ENCODE measurements at places on chromosomes 13 and 19.

- DNase-seq, result no peak
Measured at GRCh38 chr19:13965926-13966683, 13.8 kb downstream of the DCAF15 start.

- DNase-seq, result peak; percentile 49
Measured at GRCh38 chr19:6064336-6065073, 45.8 kb downstream of the RFX2 start.

GRCh38 chr13:78820541-78820940 is 161.6 kb upstream of the OBI1 start:
- DNase-seq, result no peak

DNA sequence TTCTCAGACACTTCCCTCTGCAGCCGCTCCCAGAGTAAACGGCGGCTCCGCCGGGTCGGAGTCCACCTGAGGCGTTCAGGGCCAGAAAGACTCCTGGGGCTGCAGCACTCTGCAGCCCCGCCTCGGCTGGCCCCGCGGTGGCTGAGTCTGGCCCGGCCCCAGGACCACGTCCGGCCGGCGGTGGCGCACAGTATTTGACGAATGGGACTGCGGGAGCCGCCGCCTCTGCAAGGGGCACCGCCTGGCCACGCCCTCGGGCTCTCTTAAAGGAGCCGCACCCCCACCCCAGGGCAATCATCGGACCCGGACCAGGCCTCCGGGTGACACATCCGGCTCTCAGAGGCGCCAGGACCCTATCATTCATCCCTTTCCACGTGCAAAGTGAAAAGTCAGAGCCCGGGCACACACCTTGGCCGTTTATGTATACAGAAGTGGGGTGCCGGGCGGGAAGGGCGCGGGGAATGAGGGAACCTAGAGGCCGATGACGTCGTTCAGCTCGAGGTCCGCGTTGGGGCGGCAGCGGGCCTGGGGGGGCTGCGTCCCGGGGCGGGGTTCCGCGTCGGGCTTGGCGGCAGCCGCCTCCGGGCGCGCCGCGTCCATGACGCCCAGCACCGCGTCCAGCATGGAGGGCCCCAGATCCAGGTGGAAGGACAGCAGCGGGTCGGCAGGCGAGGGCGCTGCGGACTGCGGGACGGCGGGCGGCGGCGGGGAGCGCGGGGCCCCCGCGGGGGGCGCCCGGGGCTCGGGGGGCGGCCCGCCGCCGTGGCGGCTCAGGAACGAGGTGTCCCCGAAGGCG is 1.2 kb upstream of the LENG9 start:
- peak; percentile 91 for DNase-seq

GRCh38 chr13:60838581-60838980 is 441.6 kb downstream of the TDRD3 start:
- no peak for DNase-seq

GRCh38 chr19:30896554-30896953 is 452.7 kb downstream of the TSHZ3 start:
- no peak for DNase-seq

GRCh38 chr13:43003010-43003409 is 11.0 kb upstream of the EPSTI1 start:
- no peak for DNase-seq

- DNase-seq, result no peak
Measured at GRCh38 chr13:77305266-77305665, 21.6 kb downstream of the MYCBP2 start.

DNA sequence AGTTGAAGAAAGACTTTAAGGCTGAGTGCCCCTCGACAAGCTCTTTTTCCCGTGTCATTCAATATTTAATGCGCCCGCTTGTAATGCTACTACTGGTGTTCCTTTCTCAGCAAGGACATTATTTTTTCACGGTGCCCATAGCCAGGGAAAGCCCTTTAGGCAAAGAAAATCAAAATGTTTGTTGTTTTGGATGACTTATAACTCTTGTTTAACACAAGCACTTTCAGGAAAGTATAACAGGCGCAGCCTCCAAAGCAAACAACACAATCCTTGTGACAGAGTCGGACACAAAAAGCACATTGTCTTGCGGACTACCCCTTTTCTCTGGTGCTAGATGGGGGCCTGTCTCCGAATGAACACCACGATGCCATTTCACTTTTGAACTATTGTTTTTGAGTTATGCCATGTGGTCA is 12.4 kb downstream of the ZIC5 start:
- DNase-seq, result peak; percentile 31

DNA sequence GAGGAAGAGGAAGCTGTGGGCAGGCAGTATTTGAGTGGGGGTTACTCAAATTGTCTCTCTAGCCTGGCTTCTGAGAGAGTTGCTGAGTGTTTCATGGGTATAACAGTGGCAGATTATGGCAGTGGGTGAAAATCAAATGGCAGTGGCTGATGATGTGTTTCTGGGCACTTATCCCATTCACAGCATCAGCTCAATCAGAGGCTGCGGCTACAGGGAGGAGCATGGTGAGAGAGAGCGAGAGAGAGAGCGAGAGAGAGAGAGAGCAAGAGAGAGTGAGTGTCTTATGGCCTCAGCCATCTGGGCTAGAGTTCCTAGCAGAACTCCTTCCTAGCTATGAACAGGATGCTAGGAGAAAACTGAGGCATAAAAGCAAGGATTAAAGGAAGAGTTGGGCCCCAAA is 178.9 kb downstream of the OLFM4 start:
- no peak for DNase-seq

DNA sequence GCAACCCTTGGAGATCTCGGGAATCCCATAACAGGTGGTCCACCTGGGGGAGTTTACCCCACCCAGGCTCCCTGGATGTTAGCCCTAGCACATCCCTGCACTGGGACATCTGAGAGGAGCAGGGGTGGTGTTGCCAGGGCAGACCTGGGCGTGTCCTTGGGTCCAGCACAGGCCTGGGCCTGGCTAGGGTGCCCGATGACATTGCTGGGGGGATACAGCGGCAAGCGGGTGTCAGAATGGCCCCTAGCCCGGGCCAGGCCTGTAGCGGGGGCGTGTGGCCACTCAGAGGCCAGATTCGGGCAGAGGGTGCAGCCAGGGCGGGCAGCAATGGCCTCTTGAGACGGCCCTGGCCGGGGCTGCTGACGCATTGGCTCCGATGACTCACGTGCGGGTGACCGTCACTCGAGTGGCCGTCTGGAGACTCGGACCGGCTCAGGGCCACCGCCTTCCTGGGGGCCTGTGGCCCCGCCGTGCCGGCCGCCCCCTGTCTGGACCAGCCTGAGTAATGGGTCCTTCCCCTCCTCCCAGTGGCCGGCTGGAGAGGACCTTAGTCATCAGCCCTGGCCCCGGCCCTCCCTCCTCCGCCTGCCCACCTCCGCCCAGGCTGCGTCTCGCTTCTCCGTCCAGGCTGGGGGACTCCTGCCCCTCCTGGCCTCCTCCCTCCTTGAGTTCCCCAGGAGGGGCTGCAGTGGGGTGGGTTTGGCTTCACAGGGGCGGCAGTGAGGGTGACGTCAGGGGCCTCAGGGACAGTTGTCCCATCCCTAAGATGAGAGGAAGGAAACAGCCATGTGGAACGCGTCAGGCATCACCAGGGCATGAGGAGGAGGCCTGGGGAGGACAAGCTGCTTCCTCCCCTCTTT is 23.2 kb upstream of the CRTC1 start:
- no peak for DNase-seq

DNA sequence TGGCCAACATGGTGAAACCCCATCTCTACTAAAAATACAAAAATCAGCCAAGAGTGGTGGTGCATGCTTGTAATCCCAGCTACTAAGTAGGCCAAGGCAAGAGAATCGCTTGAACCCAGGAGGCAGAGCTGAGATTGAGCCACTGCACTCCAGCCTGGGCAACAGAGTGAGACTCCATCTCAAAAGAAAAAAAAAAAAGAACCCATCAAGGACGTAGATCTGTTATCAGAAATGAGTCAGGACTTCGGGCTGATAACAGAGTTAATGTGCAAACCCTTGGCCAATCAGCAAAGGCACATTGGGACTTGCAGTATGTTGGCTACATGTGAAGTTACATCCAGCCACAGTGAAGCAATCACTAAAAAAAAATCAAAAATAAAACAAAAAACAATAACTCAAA is 4.8 kb upstream of the LGALS7B start:
- DNase-seq, result no peak

- DNase-seq, result no peak
Measured at GRCh38 chr13:33110713-33111413, 94.6 kb downstream of the KL start.

- no peak for DNase-seq
Measured at GRCh38 chr19:1093811-1094553, 1.2 kb downstream of the POLR2E start.

DNA sequence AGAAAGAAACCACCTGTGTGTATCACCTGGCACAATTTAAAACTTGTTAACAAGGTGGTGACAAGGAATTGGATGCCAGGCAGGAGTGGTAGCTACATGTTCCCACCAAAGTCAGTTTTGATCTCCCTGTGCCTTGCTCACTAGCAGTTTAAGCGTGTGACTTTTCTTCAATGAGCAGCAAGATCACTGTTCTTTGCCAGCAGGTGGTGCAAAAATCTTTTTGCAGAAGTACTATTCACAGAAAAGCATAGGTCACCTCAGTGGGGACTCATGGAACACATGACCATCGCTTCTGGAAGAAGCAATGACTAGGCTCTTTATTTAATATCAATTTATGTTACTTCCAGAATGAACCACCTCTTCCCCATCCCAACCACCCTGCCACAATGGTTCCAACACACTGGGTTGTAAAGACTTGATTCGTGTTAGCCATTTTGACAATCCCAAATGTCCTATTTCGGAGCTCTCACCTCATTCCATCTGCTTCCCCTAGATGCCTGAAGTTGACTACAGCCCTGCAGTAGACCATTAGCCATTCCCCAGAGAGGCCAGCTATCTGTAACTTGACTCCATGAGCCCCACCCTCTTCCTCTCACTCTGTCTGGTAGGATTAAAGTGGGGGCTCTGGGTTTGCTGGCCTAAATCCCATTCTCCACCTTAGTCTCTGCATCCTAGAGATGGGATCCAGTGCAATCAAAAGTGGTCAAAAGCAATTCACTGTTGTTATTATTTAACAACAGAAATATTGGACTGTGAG is 59.1 kb upstream of the TNFRSF19 start:
- DNase-seq, result no peak

DNA sequence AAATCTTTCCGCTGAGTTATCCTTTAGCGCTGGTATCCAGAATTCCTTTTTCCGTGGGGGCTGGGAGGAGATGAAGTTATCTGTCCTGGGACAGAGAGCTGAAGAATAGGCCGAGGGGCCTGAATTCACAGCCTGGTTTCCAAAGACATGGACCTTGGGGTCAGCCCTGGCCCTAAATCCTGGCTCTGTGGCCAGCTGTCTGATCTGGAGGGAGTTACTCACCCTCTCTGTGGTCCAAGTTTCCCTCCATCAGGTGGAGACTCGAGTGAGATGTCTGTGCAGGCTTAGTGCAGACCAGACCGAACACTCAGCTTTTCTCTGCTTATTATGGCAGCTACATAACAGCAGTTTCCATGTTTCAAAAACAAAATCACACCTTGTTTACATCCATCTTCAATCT is 59.6 kb downstream of the CDADC1 start:
- no peak for DNase-seq

- DNase-seq, result peak; percentile 75
Measured at GRCh38 chr13:40640845-40641458, 25.5 kb downstream of the FOXO1 start.

DNA sequence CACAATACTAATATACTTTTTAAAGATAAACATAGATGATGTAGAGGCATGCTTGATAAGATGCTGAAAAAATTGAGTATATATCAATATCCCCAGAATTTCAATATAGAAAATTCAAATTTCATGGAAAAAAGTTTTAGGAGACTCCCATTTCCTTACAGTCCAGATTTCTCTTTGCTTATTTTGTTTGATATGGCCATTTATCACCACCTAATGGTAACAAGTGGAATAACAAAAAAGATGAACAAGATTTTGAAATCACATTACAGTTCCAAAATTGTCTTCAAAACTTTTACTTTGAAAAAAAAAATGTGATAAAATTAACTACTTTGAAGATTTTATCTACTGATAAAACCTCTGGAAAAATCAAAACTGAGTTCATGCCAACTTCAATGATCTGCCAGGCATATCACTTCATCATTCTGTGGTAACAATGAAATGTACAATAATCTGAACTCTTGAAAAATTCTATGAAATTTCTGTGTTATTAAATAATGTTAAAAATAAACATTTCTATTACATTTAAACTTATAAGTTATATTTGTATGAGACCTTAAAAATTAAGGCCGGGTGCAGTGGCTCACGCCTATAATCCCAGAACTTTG is 17.5 kb downstream of the MIPEP start:
- no peak for DNase-seq

DNA sequence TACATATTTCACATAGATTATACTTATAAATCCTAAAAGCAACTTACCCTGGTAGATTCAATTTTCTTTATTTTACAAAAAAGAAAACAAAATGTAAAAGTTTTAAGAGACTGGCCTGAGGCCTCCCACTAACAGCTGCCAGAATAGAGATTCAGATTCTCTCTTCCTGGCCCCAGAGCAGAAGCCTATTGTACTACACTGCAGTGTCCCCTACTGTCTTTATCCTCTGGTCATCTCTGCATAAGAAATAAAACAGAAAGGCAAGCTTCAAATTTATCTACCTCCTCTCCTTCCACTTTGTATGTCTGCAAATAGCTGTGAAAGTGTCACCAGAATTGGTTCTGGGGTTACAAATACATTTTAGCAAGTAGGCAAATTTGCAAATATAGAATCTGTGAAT is 1004.1 kb upstream of the PCDH9 start:
- no peak for DNase-seq

GRCh38 chr13:65959305-65959704 is 1270.8 kb downstream of the PCDH9 start:
- DNase-seq, result no peak

DNA sequence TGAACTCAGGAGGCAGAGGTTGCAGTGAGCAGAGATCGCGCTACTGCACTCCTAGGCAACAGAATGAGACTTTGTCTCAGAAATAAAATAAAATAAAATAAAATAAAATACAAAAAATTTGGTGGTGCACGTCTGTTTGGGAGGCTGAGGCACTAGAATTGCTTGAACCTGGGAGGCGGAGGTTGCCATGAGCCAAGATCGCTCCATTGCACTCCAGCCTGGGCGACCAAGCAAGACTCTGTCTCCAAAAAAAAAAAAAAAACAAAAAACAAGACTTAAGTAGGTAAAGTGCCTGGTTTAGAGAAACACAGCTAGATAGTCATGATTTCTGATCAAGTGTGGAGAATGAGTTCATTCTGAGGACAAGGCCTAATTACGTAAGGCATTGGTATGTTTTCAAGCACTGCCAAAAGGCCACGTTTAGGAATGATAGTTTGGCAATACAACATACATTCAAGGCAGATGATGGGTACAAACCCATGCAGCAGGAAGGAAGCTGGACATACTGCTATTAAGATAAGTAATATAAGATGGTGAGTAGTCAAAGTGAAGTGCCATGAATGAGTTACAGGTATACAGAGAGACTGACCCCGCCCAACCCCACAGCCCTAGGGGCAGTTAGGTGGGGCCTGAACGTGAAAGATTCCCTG is 4.8 kb upstream of the UCHL3 start:
- no peak for DNase-seq

GRCh38 chr13:110042253-110042950 is 256.0 kb upstream of the IRS2 start:
- no peak for DNase-seq

- DNase-seq, result no peak
Measured at GRCh38 chr19:28065026-28065425, 1147.9 kb downstream of the UQCRFS1 start.

- no peak for DNase-seq
Measured at GRCh38 chr13:68319384-68319783, 1089.2 kb upstream of the PCDH9 start.

- no peak for DNase-seq
Measured at GRCh38 chr19:7953576-7953975, 10.1 kb upstream of the TIMM44 start.

GRCh38 chr19:34851277-34851804 is 75.4 kb upstream of the ZNF30 start:
- DNase-seq, result no peak

GRCh38 chr13:47843005-47843404 is 158.1 kb downstream of the SUCLA2 start:
- DNase-seq, result no peak

Measured in activated effector memory CD4-positive, alpha-beta T cell treated with anti-CD3 and anti-CD28 coated beads, Interleukin-2, amount 50 U/mL, for 16 hours (primary cell).